ENCODE measurements at places on chromosomes 16 and 17.

- no peak for DNase-seq
These were observed 570.7 kb downstream of the CDH13 start for GRCh38 chr16:83197450-83197849.

GRCh38 chr16:5604770-5605169 is 507.2 kb upstream of the EEF2KMT start:
- DNase-seq: peak; percentile 57

- no peak for DNase-seq
These were observed 5.5 kb upstream of the CACNG5 start for GRCh38 chr17:66829386-66829864.

GRCh38 chr17:75115555-75115954 is 5.8 kb downstream of the ARMC7 start:
- no peak for DNase-seq

DNA sequence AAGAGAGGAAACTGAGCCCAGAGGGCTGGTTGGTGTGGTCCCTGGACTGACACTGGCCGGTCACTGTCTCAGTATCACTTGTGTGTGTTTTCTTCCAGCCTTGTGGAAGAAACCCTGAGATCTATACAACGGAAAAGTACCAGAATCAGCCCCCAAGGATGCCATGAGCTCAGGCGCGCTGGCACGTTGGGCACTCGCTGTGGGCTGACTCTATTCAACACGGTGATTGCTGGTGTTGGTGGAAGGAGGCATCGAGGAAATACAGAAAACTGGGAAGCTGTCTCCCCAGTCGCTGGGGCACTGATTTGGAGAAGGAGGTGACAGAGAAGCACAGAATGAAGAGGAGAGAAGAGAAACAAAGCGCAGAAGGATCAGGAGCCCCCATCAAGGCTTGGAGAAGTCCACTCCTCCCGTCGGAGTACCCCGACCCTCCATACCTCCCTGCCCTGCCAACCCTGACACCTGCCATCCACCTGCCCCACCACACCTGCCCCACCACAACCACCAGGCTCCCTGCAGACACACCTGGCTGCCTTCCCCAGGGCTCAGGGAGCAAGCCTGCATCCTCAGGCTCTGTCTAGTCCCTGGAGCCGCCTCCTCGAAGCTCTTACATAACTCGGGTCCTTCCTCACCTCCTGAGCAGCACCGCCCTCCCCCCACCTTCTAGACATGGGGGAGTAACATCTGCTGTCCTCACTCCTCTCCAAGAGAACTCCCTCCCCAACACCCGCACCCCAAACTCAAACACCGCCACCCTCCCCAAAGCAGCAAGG is 66.5 kb downstream of the RBFOX3 start:
- peak; percentile 46 for DNase-seq

DNA sequence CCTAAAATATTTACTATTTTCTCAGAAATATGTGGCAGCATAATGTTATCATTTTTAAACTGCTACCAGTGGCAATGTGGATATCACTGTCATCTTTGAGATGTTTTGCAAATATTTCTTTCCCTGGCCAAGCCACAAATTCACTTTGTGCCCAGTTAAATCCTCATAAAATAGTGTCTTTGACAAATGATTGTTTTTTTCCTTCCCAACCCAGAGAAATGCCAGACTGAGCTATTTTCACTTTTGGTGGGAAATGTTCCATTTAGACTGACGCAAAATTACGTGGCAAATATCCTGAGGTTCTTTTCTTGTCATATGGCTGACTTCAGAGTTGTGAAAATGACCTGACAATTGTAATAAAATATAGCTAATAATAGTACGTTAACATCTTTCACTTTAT is 807.0 kb upstream of the SOX9 start:
- DNase-seq: no peak

DNA sequence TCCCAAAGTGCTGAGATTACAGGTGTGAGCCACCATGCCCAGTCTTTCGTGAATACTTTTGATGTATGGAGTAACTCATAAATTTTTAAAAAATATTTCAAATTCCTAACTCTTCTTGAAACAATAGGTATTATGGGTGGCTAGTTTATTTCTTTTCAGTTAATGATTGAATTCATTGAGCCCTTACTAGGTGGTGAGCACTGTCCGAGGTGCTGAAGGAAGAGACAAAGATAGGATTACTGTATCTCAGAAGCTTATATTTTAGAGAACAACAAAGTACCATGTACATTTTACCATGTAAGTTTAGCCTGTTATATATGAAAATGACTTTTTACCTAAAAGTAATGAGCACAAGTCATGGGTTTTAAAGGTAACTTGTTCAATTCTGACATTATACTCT is 418.3 kb downstream of the NPIPA7 start:
- no peak for DNase-seq

DNA sequence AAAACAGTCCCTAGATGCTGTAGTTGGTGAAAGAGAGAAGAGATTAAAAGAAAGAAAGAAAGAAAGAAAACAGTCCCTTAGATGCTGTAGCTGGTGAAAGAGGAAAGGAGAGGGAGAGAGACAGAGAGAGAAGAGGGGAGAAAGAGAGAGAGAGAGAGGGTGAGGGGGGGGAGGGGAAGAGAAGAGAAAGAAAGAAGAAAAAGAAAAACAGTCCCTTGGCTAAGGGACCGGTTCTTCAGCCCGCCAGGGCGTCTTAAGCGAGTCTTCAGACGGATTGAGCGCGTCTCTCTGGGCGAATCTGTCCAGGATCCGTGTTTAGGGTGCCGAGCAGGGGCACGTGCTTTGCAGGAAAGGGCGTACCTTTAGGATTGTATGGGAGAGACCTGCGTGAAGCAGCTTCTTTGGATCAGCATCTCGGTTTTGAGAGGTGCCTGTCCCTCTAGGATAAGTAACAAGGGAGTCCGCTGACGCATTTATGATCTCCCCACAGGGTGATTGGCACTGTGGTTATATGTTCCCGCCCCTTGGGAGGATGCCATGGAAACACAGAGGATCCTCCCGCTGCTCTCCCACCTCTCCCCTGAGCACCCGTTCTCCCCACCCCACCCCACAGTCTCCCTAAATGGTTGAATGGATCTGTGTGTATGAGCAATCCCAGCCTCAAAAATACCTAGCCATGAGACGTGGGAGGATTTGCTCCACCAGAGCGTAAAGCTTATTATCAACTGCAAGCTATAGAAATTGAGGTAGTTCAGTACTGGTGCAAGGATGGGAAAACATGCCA is 16.7 kb downstream of the GNGT2 start:
- peak; percentile 82 for DNase-seq

DNA sequence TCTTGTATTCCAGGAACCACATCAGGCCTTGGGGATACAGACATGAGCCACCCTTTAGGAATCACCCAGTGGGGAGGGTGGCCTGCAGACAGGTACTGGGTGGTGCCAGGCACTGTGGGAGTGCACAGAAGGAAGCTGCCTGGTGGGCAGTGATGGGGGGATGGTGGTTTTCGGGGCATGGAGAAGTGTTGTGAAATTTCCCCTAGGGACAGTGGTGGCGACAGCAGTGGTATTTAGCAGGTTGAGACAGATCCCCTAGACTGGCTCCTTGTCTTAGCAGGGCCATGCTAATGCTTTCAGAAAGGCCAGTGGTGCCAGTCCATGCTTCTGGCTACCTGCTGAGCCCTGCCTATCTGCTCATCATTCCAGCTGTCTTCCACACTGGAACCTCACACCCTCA is 129.6 kb downstream of the SPACA3 start:
- no peak for DNase-seq

GRCh38 chr16:77327717-77328116 is 107.1 kb downstream of the ADAMTS18 start:
- DNase-seq: no peak

GRCh38 chr16:48383877-48384519 is 1.2 kb downstream of the SIAH1 start:
- DNase-seq: no peak
